D341Med (cell line): ENCODE measurements at places on chromosomes 4 and X.

DNA sequence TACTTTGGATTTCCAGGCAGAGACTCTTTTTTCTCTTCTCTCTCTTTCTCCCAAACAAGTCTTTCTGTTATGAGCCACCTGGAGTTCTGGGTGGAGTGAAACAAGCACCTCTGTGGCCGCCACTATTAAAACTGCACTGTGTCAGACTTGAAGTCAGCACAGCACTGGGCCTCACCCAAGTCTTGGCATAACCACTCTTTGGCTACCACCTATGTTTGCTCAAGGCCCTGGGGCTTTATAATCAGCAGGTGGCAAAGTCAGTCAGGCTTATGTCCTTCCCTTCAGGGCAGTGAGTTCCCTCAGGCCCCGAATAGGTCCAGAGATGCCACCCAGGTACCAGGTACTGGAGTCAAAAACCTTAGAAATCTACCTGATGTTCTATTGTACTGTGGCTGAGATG is 52.4 kb downstream of the ITIH6 start:
- DNase-seq: no peak

GRCh38 chrX:63922221-63922620 is 137.2 kb upstream of the ARHGEF9 start:
- no peak for DNase-seq

DNA sequence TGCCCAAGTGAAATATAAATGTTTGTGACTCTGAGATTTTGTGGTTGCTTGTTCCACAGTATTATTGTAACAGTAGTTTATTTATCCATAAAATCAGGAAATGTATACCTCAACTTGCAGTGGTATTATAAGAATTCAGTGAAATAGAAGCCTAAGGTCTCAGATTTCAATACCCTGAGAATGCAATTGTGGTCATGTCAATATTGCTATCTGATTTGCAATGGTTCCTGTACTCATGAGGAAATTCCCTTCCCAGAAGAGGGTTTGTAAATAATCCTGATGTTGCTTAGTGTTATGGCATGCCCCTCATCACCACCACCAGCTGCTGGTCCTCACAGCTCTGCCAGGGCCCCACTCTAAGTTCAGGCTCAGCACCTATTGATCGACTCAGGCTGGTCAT is 67.8 kb downstream of the SLC34A2 start:
- DNase-seq: no peak

DNA sequence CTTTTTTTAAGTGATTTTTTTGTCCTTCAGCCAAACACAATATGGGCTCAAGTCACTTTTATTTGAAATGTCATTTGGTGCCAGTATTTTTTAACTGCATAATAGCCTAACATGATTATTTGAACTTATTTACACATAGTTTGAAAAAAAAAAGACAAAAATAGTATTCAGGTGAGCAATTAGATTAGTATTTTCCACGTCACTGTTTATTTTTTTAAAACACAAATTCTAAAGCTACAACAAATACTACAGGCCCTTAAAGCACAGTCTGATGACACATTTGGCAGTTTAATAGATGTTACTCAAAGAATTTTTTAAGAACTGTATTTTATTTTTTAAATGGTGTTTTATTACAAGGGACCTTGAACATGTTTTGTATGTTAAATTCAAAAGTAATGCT is 62.1 kb downstream of the EDNRA start:
- no peak for DNase-seq

GRCh38 chr4:91025241-91026148 is 898.3 kb downstream of the CCSER1 start:
- DNase-seq: no peak

- DNase-seq: no peak
These were observed 91.3 kb downstream of the RASGEF1B start for GRCh38 chr4:81380437-81380836.

DNA sequence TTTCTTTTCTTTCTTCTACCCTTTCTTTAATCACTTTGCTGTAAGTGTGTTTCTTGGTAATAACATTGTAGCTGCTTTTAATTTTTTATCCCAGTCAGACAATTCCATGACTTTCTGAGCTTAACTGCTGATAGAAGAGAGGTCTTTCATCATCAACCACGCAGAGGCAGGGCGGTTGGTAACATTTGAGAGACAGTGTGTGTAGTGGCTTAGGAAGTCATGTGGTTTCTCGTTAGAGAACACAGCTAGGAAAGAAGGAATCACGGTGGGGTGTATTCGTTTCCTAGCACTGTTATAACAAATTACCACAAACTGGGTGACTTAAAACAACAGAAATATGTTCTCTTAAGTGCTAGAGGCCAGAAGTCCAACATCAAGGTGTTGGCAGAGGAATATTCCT is 11.5 kb downstream of the PRPS2 start:
- DNase-seq: no peak

GRCh38 chr4:33088713-33089112 is 2368.5 kb downstream of the PCDH7 start:
- no peak for DNase-seq

- DNase-seq: no peak
These were observed 125.3 kb downstream of the COL4A6 start for GRCh38 chrX:108312957-108313356.

DNA sequence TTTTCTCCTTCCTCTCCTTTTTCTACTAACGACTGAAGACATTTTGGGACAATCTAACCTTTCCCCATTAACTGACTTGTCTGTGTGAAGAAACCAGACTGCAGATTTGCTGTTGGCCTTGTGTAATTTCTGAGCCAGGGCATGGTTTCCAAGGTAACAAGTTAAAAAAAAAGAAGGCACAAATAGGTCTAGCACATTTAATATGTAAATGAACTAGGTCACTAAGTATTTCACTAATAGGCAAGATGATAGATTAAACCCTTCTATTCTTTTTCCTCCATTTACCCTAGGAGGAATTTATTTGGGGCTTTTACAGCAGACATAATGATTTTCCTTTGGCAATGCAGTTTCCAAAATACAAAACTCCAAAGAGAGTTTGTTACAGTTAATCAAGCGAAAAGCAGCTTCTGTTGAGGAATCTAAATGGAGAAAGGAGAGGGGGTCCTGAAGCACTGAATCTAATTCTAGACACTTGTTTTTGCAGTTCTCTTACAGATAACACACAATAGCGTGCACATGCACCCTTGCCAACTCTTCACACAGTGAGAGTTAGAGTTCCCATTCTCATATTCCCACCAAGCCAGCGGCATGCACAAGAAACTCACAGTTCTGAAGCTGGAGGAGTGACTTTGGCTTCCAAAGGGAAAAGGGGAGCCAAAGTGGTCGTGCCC is 72.0 kb downstream of the TSPAN5 start:
- no peak for DNase-seq

DNA sequence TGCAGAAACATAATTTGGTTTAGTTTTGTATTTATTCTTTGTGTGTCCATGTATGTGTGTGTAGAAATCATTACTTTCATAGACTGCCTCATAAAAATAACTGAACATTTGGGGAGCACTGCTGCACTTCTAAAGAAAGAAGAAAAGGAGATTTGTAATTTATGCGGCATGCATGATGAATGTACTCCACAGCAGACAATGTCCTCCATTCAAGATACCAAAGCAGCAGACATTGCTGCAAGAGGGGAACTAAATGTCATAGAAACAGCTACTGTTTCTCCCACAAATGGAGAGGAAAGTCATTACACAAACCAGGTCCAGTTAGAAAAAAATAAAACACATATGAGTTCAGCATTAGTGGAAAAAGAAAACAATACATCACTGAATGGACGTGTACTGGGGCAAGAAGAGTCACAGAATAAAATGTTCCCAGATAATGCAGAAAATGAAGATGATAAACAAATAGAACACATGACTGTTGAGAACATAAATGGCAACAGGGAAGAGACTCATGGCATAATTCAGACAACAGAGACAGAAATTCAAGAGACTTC is 2.6 kb downstream of the DTHD1 start:
- DNase-seq: no peak

DNA sequence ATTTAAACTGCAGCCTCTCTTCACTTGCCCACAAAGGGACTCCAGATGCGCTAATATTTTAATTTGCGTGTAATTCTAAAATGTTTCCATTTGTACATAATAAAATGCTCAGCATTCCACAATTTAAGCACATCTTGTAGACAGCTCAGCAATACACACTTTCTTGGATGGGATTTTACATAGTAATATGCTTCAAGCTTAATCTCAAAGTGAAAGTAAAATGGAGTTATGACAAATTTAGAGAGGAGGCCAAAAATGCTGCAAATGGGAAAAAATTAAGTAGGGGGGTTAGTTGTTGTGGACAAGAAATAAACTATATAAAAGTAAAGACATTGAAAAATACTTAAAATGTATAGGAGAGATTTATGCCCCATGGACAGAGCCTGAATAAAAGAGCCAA is 149.1 kb downstream of the FBXO8 start:
- no peak for DNase-seq

DNA sequence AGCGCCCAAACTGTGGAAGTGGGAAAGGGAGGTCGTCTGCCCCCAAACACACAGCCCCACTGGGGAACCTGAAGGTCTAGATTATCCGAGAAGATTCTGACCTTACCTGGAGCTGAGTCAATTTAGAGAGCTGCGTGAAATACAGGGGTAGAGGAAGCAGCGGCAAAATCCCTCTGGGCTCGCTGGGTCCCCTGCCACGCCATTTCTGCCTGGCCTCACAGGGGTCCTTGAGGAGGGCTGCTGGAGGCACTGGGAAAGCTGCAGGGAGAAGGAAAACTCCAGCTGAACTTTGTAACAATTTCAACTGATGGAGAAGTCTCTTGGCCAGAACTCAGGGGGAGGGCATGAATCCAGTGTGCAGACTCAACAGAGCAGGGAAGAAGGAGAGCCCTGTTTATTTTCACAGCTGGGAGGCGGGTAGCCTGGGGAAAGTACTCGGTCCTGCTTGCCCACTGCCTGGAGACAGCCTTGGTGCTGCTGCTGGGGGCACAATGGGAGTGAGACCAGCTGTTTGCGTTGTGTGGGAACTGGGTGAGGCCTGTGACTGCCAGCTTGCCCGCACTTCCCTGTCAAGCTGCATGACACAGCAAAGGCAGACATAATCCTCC is 93.2 kb upstream of the MAPK10 start:
- DNase-seq: no peak

DNA sequence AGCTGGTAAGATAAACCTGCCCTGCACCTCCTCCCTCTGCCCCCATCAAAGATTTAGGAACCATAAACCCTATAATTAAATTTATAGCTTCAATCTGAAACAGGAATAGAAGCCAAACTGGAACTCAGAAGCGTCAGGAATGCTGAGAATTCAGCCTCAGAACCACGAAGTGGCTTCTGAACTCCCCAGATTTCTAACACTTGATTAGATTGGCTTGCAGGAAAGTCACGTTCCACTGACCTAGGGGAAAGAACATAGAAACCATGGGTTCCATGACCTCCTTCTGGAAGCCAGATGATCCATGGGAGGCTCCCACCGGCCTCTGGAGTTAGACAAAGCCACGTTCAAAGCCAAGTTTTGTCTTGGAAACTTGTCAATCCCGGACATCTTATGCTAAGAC is 356.5 kb downstream of the MID1IP1 start:
- DNase-seq: no peak

DNA sequence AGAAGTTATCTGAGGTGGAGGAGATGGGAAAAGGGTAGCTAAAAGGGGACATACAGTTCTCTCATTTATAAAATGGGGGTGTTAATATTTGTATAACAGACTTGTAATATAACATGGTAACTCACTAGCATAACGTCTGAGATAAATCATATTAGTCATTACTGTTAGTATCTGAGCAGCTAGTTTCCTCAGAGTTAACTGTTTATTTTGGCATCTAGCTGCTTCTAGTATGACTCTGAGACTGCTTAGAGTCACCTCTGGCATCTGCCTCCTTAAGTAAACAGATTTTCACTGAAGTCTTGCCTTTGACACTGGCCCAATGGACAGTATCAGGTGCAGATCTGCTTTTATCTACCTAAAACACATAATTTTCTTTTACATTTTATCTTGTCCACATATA is 58.1 kb downstream of the SLC30A9 start:
- no peak for DNase-seq

DNA sequence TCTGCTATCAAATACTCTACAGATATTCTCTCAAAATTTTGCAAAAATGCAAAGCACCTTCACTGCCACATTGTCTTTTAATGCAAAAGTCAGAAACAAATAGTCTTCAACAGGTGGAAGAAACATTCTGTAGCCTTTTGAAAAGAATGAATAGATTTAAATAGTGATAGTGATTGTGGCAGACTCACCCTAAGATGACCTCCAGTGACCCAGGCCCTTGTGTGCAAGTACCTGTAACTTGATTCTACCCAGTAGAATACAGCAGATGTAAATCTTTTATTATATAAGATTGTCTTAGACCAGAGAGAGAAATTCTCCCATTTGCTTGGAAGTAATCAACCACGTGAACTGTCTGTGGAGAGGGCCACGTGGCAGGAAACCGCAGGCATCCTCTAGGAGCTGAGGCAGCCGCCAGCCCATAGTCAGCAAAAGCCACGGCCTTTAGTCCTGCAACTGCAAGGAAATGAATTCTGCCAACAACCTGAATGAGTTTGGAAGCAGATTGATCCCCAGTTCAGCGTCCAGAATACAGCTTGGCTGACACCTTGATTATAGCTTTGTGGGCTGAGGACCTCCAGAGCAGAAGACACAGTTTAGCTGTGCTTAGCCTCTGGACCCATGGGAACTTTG is 272.5 kb downstream of the ARHGAP10 start:
- no peak for DNase-seq

DNA sequence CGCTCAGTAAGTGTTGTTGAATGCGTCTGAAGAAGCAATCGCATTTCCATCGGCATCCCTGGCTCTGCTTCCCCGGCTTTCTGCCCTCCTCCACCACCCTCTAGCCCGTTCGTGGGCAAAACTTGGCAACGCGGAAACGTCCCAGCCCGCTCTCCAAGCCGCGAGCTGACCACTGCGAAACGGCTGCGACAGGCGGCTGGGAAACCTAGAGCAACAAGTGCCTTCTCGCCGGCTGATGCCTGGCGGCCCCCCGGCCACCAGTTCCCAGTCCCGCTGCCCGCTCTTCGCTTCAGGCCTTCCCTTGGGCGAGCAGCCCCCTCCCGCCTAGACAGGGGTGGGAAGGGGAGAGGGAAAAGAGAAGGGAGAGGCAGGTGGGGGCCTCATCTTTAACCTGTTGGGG is 837 bp downstream of the CITED1 start:
- DNase-seq: no peak

GRCh38 chr4:37976507-37976906 is 16.3 kb downstream of the PTTG2 start:
- DNase-seq: no peak

- DNase-seq: no peak
These were observed 583.9 kb upstream of the DIPK2B start for GRCh38 chrX:45784590-45784989.

DNA sequence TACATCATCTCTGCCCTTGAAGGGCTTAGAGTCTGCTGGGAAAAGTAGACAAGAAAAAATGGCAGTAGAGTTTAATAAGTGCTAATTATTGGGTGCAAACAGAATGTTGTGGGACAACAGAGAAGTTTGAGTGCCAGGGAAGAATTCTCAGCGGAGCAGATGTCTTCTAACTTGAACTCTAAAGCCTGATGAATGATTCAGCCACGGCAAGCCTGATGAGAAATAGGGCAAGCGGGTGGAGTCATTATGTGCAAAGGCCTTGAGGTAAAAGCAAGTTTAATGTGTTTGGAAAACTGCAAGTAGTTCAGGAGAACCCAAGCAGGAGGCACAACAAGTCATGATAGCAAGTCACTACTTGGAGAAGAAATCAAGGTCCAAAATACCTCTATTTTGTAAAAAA is 37.5 kb downstream of the GC start:
- no peak for DNase-seq

GRCh38 chr4:42151568-42152506 is 618 bp downstream of the BEND4 start:
- peak; percentile 91 for DNase-seq
